IPS DF 6.9 (cell line): ENCODE measurements at places on chromosomes 4 and X.

- no peak for DNase-seq
- no peak overlapping the region for H3K4me3 ChIP-seq
- H3K27ac ChIP-seq = no peak overlapping the region
- H3K27me3 ChIP-seq = no peaks in the 10 kb centered on the region
These were observed 65.3 kb upstream of the FBXW7 start for GRCh38 chr4:152601156-152601555.

- no peaks in the 10 kb centered on the region for H3K27me3 ChIP-seq
- no peak for DNase-seq
- no peaks in the 10 kb centered on the region for H3K36me3 ChIP-seq
- no peak overlapping the region for H3K27ac ChIP-seq
- no peak overlapping the region for H3K4me3 ChIP-seq
- H3K4me1 ChIP-seq = peaks cover 8% of the 10 kb centered on the region
These were observed 9.0 kb downstream of the CRMP1 start for GRCh38 chr4:5883916-5884315.

- peaks cover 4% of the 10 kb centered on the region; the same call in 1 of the 2 replicates for H3K4me1 ChIP-seq
- H3K36me3 ChIP-seq = no peaks in the 10 kb centered on the region
- no peak overlapping the region for H3K4me3 ChIP-seq
- H3K27me3 ChIP-seq = no peaks in the 10 kb centered on the region
These were observed 84.5 kb upstream of the WWC2 start for GRCh38 chr4:183014361-183015084.

DNA sequence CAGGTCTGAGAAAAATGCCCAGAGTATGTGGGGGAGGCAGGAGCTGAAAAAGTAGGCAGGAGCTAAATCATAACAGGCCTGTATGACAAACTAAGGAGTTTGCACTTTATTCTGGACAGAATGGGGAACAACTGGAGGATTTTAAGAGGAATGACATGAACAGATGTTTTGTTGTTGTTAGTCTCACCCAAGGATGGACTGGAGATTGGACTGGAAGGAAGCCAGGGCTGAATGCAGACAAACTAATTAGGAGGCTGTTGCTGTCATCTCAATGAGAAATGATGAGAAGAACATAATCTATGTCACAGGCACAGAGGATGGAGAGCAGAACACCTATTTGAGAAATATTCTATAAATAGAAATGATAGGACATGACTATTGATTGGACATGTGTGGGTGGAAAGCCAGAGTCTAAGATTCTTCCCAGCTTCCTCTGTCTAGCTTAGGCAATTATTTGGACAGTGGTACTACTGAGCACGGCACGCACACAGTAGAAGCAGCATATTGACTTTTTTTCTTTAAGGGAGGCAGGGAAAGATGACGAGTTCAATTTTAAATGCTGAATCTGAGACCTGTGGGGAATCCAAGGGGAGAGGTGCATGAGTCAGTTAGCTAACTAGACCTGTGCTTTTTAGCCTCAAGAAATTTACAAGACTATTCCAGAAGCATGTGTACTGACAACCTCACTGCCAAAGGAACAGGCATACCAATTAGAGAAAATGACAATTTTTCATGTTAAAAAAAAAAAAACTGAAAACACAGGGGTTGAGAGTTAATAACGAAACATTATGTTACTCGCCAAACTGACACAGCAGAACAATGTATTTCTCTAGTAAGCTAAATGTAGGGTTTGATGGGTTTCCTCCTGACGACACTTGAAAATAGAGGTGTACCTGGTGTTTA lies 963 bp upstream of the USO1 start:
- DNase-seq = no peak
- H3K4me1 ChIP-seq = peaks cover 1% of the 10 kb centered on the region; the same call in 1 of the 2 replicates
- H3K27ac ChIP-seq = no peak overlapping the region
- peak overlapping the region; percentile 71; the same call in 1 of the 2 replicates for H3K4me3 ChIP-seq
- no peaks in the 10 kb centered on the region for H3K36me3 ChIP-seq
- H3K27me3 ChIP-seq = no peaks in the 10 kb centered on the region

- H3K36me3 ChIP-seq = no peaks in the 10 kb centered on the region
- DNase-seq = no peak
- no peak overlapping the region for H3K27ac ChIP-seq
- H3K4me3 ChIP-seq = no peak overlapping the region
- no peaks in the 10 kb centered on the region for H3K4me1 ChIP-seq
- H3K27me3 ChIP-seq = no peaks in the 10 kb centered on the region; the same call in 1 of the 2 replicates
These were observed 55.5 kb downstream of the SMIM20 start for GRCh38 chr4:25969374-25970155.

DNA sequence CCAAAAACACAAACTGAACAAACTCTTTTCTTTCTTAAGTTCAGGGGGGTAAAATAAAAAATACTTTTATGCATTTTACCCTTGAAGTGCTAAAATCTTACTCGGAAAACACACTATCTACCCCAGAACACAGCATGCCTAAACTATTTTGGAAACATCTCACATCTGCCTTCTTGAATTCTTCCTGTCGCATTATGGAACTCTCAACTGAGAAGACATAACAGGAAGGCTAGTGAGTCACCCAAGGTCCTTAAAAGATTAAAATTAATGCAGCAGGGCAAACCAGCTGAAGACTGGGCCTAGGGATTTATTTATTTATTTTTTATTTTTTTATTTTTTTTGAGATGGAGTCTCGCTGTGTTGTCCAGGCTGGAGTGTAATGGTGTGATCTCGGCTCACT lies 208.2 kb downstream of the APBB2 start:
- no peak for DNase-seq
- H3K4me1 ChIP-seq = peaks cover 3% of the 10 kb centered on the region; the same call in 1 of the 2 replicates
- no peak overlapping the region for H3K27ac ChIP-seq
- H3K27me3 ChIP-seq = no peaks in the 10 kb centered on the region

- DNase-seq = no peak
- H3K4me3 ChIP-seq = peak overlapping the region; percentile 48; the same call in 1 of the 2 replicates
- H3K27me3 ChIP-seq = no peaks in the 10 kb centered on the region
- H3K27ac ChIP-seq = no peak overlapping the region
These were observed 11.7 kb downstream of the RPL9 start for GRCh38 chr4:39446842-39447573.

DNA sequence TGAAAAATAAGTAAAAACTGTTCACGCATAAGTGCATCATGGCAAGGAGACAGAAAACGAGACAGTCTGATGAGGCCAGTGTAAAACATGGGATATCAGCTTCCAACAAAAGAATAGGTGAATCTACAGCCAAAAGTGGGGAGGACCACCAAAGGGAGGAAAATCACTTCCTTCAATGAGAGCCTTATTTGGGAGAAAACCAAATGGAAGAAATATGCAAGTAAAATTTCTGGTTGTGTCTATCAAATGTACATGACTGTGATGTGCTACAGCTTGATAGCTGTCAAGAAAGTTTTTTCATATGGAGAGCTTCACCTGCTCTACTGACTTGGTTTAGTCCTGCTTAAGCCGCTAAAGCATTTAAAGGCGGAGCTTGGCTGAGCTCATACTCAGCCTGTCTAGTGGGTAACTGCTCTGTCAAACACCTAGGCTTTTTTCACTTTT lies 66.2 kb downstream of the MAGEA1 start:
- no peak overlapping the region for H3K4me3 ChIP-seq
- no peak overlapping the region for H3K27ac ChIP-seq
- H3K36me3 ChIP-seq = no peaks in the 10 kb centered on the region
- DNase-seq = no peak

GRCh38 chr4:74675673-74676279 lies 118.5 kb downstream of the BTC start:
- no peaks in the 10 kb centered on the region for H3K4me1 ChIP-seq
- H3K4me3 ChIP-seq = no peak overlapping the region
- no peaks in the 10 kb centered on the region for H3K36me3 ChIP-seq
- no peaks in the 10 kb centered on the region for H3K27me3 ChIP-seq
- peak; percentile 33 for DNase-seq

DNA sequence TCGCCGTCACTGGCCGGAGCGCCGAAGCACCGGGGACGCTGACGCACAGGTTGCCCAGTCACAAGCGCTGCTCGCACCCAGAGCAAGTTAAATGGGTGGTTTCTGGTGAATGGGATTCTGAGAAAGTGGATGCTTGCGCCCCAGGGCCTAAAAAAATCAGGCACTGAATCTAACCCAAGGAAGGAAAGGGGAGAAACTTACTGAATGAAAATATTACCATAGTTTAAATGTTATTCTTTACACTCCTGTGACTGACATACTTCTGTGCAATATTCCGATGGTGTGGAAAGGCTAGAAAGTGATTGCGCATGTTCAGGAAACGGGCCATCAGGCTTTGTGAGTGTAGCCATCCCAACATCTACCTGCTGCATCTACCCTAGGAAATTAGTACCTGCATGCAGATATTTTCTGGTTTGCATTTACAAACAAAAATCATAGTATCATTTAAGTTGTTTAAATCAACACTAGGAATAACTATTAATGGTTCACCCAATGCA lies 838 bp upstream of the ABCG2 start:
- H3K4me1 ChIP-seq = peaks cover 3% of the 10 kb centered on the region; the same call in 1 of the 2 replicates
- no peak for DNase-seq
- no peaks in the 10 kb centered on the region for H3K36me3 ChIP-seq
- peak overlapping the region; percentile 55; the same call in 1 of the 2 replicates for H3K4me3 ChIP-seq
- H3K27ac ChIP-seq = no peak overlapping the region

DNA sequence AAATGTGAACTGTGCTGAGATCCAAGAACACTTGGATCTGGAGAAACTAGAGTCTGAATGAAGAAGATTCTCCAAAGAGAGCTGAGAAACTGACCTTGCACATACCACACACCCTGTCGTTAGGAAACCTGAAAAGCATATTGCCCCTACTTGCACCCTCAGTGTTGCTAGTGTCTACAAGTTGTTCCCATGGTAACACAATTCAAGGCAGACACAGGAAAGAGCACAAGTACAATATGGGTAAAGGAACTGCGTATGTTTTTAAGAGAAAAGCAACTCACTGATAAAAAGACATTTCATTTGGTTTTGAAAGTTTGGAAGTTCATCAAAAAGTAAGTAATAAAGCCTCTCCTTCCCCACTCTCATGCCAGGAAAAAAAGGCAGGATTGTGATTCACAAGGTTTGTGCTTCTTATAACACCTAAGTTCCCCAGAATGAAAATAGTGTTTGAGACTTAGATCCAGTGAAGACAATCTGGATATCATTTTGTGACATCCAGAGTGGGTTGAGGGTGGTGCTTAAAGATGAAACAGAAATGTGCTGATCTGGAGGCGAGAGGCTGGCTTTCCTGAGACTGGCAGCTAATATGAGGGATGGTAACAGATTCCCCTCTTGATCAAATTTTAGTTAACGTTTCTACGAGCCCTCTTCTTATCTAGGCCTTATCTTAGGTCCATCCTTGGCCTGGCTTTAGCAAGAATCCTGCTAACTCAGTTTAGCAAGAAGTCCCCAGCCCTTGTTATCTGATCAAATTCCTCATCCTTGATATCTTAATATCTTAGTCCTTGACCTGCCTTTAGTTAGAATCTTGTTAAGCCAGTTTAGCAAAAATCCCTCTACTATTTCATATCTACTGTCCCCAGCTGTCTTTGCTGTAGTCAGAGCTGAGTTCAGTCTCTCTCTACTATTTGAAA lies 42.3 kb downstream of the NIPAL1 start:
- no peak overlapping the region for H3K27ac ChIP-seq
- H3K27me3 ChIP-seq = no peaks in the 10 kb centered on the region
- no peaks in the 10 kb centered on the region for H3K36me3 ChIP-seq

- no peak for DNase-seq
- H3K4me3 ChIP-seq = no peak overlapping the region
- peaks cover 93% of the 10 kb centered on the region for H3K27me3 ChIP-seq
- no peak overlapping the region for H3K27ac ChIP-seq
These were observed 15.0 kb downstream of the NKX3-2 start for GRCh38 chr4:13529128-13529919.

- DNase-seq = no peak
- no peaks in the 10 kb centered on the region for H3K27me3 ChIP-seq
- H3K27ac ChIP-seq = no peak overlapping the region
These were observed 27.7 kb upstream of the MOB1B start for GRCh38 chr4:70874268-70875156.

- H3K4me1 ChIP-seq = no peaks in the 10 kb centered on the region
- H3K36me3 ChIP-seq = no peaks in the 10 kb centered on the region
- no peaks in the 10 kb centered on the region for H3K27me3 ChIP-seq
- DNase-seq = no peak
These were observed 39.7 kb upstream of the DHRSX start for GRCh38 chrX:2540426-2540947.

GRCh38 chr4:85302756-85303155 lies 172.2 kb upstream of the ARHGAP24 start:
- peaks cover 4% of the 10 kb centered on the region for H3K4me1 ChIP-seq
- H3K36me3 ChIP-seq = no peaks in the 10 kb centered on the region
- DNase-seq = no peak
- no peak overlapping the region for H3K4me3 ChIP-seq

GRCh38 chr4:8069102-8069752 lies 89.4 kb downstream of the ABLIM2 start:
- no peak overlapping the region for H3K4me3 ChIP-seq
- H3K27me3 ChIP-seq = no peaks in the 10 kb centered on the region
- H3K36me3 ChIP-seq = no peaks in the 10 kb centered on the region
- H3K27ac ChIP-seq = no peak overlapping the region
- no peak for DNase-seq
- no peaks in the 10 kb centered on the region for H3K4me1 ChIP-seq

- no peak overlapping the region for H3K27ac ChIP-seq
- no peak for DNase-seq
- H3K36me3 ChIP-seq = no peaks in the 10 kb centered on the region
- H3K27me3 ChIP-seq = no peaks in the 10 kb centered on the region
- H3K4me3 ChIP-seq = no peak overlapping the region
- H3K4me1 ChIP-seq = no peaks in the 10 kb centered on the region
These were observed 33.3 kb upstream of the H2AZ1 start for GRCh38 chr4:99983289-99983943.

GRCh38 chr4:38662522-38663089 lies 1.4 kb upstream of the KLF3 start:
- DNase-seq = no peak
- H3K27me3 ChIP-seq = peaks cover 5% of the 10 kb centered on the region; the same call in 1 of the 2 replicates
- no peaks in the 10 kb centered on the region for H3K36me3 ChIP-seq
- H3K4me1 ChIP-seq = no peaks in the 10 kb centered on the region; the same call in 1 of the 2 replicates
- peak overlapping the region; percentile 64; the same call in 1 of the 2 replicates for H3K4me3 ChIP-seq
- no peak overlapping the region for H3K27ac ChIP-seq

GRCh38 chrX:1676866-1677265 lies 62.0 kb downstream of the ASMT start:
- no peaks in the 10 kb centered on the region for H3K36me3 ChIP-seq
- no peak overlapping the region for H3K4me3 ChIP-seq
- H3K4me1 ChIP-seq = peaks cover 2% of the 10 kb centered on the region
- H3K27ac ChIP-seq = no peak overlapping the region
- DNase-seq = no peak
- no peaks in the 10 kb centered on the region for H3K27me3 ChIP-seq

- no peaks in the 10 kb centered on the region for H3K36me3 ChIP-seq
- no peak overlapping the region for H3K27ac ChIP-seq
- H3K4me1 ChIP-seq = 0 out of 2 replicates have a peak, but pooled peaks cover 1% of the 10 kb centered on the region
- DNase-seq = no peak
- no peak overlapping the region for H3K4me3 ChIP-seq
These were observed 20.2 kb upstream of the GATB start for GRCh38 chr4:151781026-151781425.
